ENCODE measurements at places on chromosomes 1 and 21.
A peak's percentile ranks its signal among the peaks of the same experiment; 100 is the strongest.

DNA sequence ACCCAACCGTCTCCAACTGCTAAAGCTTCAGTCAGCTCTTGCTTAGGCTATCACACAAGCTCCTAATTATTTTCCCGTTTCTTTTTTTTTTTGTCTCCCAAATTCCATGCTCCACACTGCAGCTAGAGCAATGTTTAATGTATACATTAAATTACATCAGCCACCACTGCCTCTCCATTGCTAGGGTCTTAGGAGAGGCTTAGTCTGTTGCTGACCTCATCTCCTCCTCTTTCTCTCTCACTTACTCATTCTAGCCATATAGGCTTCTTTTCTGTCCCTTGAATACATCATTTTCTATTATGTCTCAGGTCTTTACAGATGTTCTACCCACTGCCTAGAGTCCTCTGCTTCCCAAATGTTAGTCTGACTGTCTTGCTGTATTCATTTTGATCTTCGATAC is 138.1 kb upstream of the ST6GALNAC5 start:
- no peak for DNase-seq

DNA sequence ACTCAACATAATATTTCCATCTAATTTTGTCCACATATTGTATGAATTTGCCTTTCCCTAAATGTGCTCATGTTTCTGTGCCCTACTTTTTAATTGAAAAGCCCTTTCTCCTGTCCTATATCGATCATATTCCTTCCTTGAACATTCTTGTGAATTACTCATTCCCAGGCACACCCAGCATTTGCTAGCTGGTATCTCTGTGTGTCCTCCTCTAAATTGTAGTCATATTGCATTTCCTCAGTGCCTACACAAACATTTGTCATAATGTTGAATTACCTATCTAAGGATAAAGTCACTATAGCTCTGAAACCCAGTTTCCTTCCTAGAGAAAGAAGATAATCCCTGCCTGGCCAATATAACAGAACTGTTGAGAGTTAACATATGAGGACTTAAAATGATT is 39.6 kb upstream of the TBX15 start:
- DNase-seq = no peak

- DNase-seq = no peak
Measured at GRCh38 chr1:226355016-226355415, 46.1 kb upstream of the LIN9 start.

GRCh38 chr1:7300893-7301663 is 470.0 kb upstream of the VAMP3 start:
- no peak for DNase-seq

DNA sequence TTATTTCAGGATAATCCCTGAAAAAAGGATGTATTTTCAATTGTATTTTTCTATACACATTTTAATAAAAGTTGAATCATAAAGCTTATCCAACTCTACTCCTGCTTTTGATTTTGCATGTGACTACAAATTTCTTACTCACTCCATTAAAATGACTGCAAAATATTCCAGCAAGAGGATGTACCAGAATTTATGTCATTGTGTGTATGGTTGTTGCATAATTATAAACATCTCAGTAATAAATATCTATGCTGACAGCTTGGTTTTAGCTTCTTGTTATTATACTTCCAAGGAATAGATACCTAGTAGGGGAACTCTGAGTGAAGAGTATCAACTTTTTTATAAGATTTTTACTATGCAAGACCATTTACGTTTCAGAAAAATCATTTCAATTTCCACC is 463.2 kb upstream of the RUNX1 start:
- no peak for DNase-seq

DNA sequence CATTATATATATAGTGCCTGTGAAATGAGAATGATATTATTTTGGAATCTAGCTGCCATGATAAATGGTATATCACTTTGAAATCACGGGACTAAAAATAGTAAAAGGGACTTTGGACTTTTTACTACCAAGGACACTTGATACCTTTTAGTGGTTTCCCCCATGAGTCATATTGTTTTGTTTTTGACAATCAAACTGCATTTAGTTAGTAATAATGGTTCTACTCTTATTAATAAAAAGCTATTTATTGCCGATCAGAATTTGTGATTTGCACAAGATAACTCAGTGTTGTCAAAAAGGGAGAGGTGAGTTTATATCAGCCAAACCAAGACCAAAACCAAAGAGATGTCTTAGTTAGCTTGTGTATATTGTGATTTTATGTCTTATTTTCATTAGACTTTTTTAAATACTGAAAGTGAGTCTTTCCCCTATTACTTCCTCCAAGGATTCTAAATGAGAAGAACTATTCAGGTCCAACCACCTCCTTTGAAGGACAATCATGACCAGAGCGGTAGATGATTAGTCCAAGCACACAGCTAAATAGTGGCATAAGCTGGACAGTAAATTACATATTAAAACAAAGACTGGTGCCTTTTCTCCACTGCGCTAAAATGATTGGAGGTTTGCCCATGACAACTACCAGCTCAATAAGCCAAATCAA is 281.7 kb upstream of the ESRRG start:
- no peak for DNase-seq

DNA sequence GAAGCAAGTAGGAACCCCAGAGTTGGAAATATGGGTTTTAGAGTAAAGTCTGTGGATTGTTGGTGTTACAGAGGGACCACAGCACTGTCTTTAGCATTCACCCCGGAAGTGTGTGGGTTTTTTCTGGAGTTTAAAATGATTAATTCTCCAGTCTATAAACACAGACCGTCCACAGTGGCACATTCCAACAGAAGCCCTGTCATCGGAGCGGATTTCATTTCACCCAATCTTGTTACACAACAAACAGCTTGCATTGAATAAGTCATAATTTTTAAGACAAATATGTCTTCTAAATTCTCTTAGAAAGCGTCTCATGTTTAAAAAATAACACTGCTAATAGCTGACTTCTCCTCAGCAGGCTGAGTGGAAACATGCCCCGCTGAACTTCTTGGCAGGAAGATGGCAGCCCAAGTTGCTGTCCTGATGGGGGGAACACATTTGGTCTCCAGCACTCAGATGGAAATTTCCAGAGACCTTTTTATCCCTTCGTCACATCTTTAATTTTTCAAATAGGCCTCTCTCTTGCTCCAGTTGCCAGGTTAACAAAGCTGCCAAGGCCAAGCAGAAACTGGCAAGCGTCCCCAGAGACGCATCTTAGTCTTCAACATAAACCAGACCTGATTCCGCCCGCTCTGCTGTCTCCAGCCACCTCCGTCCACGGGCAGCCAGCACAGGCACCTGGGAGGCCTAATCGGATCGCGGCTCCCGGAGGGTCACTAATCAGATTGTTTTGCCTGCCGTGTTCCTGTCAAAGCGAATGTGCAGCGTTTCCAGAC is 28.8 kb upstream of the SLC19A1 start:
- no peak for DNase-seq

DNA sequence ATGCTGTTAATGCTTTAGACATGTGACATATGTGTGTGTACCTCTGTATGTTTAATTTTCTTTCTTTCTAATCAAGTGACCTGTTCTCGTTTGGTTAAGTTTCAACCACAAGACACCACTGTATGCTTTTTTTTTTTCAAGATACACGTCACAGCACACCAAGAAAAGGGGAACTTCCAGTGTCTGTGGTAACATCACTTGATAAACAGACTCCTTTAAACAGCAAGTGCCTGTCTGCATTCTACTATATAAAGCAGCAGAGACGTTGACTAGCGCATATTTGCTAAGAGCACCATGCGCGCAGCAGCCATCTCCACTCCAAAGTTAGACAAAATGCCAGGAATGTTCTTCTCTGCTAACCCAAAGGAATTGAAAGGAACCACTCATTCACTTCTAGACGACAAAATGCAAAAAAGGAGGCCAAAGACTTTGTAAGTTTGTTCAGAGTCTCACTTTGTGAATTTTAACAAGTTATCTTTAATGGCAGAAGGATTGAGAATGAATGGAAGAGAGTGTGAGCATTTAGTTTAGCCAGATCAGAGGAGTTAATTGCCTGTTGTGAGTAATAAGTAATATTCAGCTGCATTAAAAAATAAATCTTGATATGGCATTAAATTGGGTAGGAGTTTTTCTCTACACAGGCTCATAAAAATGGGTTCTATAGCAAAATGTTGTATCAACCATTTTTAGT is at the start of gene RGS1:
Gene RGS1, plus strand, starts transcription at position 275 of the 691 bp plus-strand sequence. Its CDS starts 20 bp downstream, at position 295.
- peak; percentile 30 for DNase-seq

GRCh38 chr1:162003061-162003829 is 20.4 kb downstream of the OLFML2B start:
- no peak for DNase-seq

DNA sequence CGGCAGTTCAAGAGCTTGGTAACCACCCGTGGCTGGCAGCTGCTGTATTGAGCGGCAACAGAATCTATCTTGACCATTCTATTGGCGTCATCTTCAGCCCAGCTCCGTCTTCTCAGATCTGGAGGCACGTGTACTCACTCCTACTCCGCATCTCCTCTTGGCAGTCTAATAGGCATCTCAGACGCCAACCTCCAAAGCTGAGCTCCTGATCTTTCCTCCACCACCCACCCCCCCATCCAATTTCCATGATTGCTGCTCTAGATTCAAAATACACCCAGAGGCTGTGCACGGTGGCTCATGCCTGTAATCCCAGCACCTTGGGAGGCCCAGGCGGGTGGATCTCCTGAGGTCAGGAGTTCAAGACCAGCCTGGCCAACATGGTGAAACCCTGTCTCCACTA is 84.6 kb upstream of the CASZ1 start:
- DNase-seq = no peak

DNA sequence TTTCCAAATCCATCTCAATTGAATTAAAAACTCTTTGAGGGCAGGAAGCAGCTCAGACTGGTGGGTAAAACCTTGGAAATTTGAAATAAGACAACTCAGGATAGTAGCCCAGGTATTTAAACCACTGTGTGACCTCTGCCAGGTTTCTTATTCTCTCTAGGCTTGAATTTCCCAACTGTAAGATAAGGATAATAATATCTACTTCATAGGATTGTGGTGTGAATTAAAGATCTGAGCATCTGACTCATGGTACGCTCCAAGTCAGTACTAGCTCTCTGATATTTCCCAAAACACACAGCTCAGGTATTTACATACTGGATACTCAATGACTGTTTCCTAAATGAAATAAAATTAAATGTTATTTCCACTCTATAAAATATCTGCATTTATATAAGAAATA is 337.2 kb downstream of the LTN1 start:
- DNase-seq = no peak

DNA sequence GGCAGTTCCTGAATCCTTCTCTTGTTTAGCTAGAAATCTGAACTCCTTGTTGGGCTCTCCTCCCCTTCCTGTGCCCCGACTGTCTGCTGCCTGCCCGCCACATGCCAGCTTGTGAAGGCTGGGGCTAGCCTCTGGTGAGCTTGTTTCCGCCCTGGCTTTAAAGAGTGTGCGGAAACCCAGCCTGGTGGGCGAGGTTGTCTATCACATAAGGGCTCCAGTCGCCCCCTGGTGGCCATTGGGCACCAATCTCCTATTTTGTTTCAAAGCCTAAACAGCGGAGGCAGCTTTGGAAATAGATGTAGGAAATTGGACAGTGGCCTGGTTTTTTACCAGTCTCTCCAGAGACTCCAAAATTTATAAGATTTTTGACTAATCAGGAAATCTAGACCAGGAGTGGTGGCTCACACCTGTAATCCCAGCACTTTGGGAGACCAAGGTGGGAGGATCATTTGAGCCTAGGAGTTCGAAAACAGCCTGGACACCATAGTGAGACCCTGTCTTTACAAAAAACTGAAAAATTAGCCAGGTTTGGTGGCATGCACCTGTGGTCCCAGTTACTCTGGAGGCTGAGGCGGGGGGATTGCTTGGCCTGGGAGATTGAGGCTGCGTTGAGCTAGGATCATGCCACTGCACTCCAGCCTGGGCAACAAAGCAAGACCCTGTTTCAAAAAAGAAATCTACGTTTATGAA is 9.8 kb downstream of the ATP8B2 start:
- peak; percentile 85 for DNase-seq

- no peak for DNase-seq
Measured at GRCh38 chr1:165496501-165496900, 47.3 kb upstream of the LRRC52 start.

DNA sequence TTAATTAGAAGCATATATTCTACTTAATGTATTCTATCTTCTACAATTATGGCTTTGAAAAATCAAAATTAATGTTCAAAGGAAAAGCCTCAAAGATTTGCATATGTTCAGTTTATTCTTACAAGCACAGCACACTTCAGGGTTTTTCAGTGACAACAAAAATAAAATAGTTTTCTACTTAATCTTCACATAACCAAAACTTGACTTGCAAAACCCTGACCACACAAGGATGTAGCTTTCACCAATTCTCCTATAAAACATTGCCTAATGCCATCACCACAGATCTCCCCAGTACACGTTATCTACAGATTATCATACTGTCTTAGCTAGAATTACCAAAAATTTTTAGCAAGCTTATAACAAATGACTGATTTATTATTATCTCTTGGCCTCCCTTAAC is 23.3 kb downstream of the LPAR3 start:
- DNase-seq = no peak

DNA sequence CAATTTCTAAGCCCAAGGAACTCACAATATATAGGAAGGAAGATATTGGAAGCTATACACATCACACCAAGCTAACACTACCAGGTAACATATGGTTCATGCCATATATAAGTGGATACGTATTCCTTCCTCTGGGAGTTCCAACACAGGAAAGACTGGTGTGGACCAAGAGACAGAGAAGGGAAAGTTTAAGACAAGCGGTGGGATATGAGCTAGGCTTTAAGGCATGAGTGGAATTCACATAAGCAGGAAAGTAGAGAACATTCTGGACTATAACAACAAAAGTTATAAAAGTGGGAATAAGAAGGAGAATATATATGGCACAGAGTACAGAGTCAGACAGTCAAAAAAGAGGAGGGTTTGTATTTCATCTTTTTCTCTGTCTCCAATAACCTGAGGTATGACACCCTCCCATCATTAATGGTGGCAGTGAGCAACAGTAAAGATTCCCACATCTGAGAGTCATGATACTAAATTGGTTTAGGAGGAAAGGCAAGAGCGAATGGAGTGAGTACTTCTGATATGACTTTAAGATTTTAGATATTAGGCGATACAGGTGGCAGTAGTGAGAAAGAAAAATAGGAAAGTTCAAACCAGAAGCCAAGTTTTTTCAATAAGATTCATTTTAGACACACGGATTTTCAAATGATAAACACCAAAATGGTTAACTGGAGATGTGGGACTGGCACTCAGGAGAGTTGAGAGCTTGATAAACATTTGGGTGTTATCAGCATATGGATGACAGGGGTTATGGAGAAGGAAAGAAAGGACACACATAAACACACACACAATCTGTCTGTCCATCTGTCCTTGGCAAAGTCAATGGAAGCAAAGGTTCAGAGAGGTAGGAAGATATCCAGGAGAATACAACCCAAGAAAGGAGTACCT is 87.4 kb upstream of the TTC39A start:
- no peak for DNase-seq
